Chondrocyte (in vitro differentiated cells): ENCODE measurements at places on chromosomes 7 and 10.

DNA sequence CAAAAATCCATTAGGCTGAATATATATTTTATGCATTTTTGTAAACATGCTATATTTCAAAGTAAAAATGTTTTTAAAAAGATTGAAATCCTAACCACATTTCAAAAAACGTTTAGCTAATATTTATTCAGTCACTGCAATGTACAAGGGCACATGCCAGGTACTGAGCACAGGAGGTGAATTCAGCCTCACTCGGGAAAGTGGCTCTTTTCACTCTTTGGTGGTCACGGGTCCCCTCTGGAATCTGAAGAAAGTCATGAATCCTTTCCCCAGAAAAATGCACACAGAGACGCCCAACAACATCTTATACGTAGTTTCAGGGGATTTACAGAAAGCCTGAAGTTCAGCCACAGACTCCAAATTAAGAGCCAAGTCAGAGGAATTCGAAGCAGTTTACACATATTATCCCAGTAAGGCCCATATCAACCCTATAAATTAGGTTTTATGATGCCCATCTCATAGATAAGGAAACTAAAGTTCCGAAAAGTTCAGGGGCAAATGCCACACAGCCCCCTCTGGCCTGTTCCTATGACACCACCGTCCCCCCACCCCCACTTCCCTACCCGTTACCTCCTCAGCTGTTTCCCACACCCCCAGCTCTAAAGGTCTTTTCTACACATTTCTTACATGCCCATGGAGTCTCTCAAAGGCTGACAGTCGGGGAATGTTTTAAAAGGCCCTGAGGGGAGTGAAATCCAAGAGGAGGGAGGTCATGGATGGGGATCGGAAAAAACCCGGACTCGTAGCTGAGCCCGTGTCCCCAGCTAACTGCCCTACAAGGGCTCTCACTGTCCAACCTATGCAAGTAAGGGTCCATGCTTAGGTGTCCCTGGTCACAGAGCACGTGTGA lies 9.6 kb upstream of the SVOPL start:
- DNase-seq, result no peak

DNA sequence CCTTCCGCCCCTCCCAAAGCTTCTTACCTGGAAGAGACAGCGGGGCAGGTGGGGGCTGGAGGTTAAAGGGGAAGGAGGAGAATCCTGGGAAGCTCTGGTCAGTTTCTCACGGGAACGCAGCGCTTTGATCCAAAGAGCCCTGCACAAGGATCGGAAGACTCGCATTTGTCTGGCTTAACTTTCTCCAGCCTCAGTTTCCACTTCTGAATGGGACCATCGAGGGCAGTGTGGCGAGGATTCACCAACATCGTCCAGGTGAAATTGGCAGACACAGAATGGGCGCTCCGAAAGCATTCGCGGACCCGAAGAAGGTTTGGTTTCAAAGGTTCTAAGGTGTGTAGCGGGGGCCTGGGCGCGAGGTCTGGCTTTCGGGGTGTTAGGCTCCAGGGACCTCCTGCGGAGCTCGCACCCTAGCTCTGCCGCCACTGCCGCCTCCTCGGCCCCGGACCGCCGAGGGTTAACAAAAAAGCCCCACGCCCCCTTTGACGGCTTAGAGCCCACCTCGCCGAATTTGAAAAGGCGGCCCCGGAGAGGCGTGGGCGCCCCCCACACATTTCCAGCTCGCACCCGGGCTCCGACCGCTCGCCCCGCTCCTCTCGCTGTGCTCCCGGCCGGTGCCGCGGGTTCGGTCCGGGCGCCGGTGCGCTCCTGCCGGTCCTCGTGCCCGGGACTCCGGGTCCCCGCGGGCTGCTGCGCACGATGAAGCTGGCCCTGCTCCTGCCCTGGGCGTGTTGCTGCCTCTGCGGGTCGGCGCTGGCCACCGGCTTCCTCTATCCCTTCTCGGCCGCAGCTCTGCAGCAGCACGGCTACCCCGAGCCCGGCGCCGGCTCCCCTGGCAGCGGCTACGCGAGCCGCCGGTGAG lies at the start of gene COL26A1:
Gene COL26A1 (plus strand): TSS at position 542 of the 862 bp plus-strand sequence. CDS start 158 bp downstream, at position 700.
- peak; percentile 94 for DNase-seq

DNA sequence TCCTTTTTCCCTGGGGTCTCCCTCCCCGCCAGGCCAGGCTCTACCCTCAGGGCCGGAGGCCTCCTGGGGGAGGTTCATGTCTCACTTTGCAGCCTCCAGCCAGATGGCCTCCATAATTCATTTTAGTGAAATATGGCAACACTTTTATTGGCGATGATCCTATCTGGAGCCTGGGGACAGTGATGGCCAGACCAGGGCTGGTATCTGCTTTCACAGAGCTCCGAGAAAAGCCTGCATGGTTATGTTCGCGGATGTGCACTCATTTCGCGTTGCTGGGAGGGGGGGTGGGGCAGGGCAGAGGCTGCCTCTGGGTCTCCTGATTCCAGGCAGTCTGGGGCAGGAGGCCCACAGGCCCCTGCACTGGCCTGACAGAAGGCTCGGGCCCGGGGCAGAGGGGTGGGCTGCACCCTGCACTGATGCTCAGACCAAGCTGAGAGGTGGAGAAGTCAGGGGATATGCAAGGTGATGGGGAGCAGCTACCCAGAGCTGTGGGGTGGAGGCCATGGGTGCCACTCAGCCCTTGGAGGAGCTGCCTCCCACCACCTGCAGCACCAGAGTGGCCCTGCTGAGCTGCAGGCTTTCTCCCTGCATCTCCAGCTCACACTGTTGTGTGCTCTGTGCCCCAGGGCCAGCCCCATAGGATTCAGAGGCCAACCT lies 85.3 kb upstream of the RET start:
- DNase-seq, result no peak

DNA sequence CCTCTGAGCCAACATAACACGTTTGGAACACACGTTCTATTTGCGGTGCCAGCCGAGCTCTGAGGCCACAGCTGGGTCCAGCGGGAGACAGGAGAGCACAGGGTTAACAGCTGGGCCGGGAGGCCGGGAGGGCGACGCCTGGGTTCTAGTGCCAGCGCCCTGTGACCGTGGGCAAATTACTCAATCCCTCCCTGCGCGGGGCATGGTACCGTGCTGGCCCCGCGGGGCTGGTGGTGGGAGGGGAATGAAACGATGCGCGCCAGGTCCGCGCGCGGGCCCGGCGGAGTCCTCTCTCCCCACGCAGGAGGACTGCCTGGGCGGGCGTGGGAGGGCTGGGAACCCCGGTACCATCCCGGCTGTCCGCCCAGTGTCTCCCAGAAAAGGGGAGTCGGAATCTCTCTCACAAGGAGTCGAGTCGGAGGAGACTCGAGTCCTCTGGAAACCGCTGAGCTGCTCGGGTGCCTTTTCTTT lies 30.4 kb downstream of the LEP start:
- DNase-seq, result no peak

DNA sequence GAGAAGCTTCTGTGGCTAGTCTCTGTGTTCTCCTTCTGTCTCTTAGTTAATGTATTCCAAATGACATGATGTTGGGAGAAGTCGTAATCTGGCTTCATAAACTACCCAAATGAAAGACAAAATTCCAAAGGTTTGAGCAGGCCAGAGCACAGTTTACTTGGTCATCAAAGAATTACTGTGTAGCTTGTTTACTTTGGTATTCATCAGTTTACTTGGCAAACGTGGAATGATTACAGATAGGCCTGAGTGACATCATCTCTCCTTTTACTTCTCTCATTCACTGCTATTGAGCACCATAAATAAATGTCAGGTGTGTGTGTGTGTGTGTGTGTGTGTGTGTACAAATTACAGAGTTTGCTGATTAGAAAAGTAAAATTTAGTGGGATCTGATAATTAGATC lies 327.3 kb downstream of the PHTF2 start:
- no peak for DNase-seq

GRCh38 chr7:146654048-146654447 lies 537.4 kb downstream of the CNTNAP2 start:
- DNase-seq, result no peak

DNA sequence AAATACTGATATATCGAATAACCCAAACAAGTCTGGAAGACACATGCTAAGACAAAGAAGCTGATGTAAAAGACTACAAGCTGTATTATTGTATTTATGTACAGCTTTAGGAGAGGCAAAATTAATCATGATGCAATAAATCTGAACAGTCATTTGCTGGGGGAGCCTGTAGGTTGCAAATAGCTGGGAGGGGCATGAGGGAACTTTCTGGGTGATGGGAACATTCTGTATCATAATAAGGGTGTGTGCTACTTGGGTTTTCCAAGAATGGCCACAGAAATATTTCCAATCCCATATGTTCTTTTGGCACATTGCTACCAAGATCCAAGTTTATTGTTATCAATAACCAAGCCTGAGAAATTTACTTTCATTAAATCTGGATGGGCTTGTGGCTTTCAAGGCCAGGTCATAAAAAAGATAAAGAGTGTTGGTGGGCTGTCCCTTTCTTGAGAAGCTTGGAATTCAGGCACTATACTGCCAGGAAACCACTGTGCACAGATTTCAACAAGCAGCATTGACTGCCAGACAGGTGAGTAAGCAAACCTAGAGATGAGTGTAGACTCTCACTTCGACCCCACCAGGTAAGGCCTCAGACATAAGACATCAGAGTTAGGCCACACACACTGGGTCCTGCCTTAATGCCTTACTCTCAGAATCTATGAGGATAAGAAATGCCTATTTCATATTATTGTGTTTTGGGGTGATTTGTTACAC lies 629.7 kb upstream of the FZD8 start:
- DNase-seq, result no peak

DNA sequence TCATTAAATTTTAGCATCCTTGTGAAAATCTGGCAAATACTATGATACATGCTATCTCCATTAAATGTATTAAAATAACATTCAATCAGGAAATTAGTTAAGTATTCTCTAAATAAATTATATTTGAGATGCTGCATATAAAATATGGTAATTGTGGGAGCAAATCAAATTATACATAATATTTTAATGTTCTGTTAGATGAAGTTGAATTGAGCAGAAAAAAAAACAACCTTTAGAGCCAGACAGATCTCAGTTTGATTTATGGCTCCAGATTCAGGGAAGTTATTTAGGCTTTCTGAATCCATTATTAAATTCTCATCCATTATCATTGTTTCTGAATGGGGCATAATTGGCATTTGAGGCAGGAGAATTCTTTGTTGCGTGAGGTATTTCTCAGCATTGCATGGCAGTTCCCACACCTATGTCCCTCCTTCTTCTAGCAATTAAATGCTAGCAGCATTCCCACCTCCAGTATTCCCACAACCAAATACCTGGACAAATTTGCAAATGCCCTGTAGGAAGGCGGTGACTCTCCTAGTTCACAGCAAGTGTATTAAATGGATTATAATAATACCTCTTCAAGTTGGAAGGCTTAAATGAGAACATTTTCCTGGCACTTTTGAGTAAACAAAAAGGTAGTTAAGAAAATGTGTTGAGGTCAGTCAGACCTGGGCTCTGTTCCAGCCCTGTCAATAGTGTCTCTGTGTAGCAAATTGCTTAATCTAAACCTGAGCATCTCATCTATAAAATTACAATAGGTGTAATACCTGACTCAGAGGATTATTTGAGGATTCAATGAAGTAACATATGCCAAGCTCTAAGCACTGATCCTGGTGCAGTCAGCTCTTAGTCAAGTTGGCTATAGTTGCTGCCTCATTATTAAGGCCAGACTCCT lies 108.9 kb downstream of the RNLS start:
- no peak for DNase-seq

DNA sequence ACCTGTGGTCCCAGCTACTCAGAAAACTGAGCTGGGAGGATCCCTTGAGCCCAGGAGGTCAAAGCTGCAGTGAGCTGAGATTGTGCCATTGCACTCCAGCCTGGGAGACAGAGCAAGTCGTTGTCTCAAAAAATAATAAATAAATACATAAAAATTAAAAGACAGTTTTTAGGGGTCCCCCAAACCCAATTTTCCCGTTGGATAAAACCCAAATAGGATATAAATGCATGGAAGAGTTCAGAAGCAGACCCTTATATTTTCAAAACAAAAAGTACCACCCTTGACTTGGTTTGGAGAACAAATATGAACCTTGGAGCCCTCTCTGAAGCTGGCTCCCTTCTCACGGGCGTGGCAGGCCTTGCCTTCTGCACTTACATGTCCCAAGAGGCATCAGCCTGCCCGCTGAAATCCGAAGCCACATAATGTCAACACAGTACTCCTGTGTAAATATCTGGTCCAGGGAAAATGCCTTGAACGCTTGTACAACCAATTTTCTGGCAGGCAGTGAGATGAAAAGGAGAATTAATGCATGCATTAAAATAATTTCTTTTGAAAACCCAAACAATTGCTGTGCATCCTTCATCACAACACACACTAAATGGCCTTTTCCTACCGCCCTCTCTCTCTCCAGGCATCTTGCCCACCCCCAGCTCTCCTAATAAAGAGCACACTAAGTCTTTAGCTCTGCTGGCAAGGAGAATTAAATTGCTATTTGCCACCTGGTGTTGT lies 46.4 kb upstream of the PARD3 start:
- DNase-seq, result no peak

DNA sequence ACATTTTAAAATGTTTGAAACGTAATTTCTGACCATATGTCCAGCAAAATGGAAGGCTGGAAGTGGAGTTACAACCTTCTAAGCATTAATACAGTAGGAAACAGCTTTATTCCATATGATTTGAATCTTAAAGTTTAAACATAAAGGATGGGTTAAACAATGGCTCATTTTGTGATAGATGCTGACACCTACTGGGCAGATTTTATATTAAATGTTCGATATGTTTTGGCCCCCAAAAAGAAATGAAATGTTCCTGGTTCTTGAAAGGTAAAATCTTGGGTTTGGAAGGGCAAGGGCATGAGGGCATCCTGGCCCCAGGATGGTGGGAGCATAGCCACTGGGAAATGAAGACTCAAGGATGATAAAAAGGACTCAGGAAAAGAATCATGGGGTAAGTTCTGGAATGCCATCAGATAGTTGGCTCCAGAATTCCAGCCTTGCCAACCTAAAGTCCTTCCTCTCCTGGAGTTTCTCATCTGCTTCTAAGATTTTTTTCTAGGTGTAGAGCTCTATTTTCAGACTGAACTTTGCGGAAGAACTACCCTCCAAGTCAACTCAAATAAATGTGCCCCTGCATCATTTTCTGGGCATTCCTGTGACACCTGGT lies 34.6 kb upstream of the SLC35G1 start:
- DNase-seq, result no peak

DNA sequence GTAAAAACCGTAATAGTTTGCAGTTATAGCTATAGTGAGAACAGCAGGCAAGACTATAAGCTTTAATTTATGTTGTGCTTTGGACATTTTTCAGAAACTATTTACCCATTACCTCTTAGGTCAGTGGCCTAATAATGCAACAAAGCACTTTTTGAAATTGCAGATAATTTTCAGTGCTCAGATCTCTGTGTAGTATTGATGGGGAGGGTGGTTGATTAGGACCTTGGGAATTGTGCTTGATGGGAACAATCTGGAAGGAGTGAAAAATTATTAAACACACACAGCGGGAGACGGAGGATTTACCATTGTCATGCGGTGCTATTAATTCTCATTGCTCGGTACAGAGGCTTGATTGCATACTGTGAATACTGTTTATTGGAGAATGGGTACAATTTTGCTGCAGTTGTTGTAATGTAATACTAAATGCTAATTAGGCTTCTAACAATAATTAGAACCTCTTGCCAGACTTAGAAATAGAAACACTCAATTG lies 304.8 kb downstream of the LRMDA start:
- no peak for DNase-seq

- DNase-seq, result no peak
Observed at GRCh38 chr7:45103958-45104843, 7.3 kb downstream of the TBRG4 start.
